ENCODE measurements at places on chromosomes 5 and 9.

DNA sequence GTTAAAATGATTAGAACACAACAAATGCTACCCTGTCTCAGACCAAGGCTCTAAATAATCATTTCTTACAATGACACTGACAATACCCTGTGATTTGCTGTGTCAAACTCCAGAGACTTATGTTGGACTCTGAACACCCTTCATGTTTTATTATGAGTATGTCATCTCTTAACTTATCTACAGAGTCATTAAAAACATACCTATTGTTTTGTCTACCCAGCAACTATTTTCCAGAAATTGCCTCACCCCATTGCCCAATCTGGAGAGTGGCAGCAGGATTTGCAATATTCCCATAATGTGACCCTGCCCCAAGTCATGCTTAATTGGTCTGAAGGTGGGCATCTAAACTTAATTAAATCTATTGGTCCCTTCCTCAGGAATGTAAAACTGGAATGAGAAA lies 23.0 kb upstream of the KIF2A start:
- DNase-seq = no peak

- DNase-seq = no peak
Measured at GRCh38 chr5:14281746-14282181, 138.6 kb downstream of the TRIO start.

GRCh38 chr5:10615693-10616092 lies 51.8 kb downstream of the ANKRD33B start:
- no peak for DNase-seq

GRCh38 chr9:6640268-6641051 lies 5.1 kb downstream of the GLDC start:
- DNase-seq = no peak

DNA sequence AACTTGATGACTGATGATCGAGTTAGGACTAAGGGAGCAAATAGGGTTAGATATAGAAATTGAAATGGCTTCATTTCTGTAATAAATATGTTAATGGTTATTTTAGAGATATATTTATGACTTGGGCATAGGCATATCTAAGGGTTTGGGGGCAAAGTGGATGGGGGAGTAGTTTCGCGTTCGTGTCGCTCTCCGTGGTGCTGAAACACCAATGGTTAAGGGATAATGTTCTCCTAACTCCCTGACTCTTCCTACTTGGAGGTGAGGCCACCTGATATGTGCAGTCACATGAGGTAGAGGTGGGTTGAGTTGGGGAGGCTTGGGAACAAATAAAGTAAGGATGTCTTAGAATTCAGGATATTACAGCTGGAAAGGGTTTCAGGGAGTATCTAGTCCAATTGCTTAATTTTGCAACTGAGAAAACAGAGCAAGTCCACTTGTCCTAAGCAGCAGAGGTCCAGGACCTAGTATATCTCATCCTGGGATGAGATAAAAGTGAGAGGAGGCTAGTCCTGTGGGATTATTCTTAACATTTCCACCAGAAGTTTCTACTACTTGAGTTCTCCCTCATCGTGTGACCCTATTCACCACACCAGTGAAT lies 44.0 kb upstream of the MAP1B start:
- DNase-seq = no peak

DNA sequence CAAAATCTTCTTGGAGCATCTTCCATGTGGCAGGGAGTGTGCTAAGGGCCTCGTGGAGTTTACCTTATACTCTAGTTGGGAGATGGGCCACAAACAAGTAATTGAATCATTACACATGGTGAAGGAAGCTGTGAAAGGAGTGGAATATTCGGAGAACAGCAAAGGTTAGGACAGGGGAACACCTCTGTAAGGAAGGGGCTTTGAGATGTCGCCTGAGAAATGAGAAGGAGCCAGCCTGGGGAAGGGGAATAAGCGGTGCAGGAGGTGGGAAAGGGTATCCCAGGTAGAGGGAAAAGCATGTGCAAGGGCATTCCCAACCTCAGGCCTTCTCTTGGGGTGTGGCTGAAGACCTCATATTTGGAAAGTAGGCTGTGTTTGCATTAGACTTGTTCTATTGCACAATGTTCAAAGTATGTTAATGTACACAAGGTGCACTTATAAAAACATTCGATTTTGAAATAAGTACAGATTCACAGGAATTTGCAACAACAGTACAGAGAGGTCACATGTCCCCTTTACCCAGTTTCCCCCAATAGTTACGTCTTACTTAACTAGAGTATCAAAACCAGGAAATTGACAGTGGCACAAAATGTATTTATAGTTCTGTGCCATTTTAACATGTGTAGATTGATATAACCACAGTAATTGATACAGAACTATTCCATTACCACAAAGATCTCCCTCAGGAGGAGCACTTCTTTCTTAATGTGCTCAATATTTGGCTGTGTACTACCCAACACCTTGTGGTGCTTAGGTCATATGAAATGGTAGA lies 2.4 kb upstream of the STOM start:
- no peak for DNase-seq

GRCh38 chr9:5644501-5644900 lies 15.6 kb downstream of the RIC1 start:
- DNase-seq = no peak

GRCh38 chr9:99592834-99593574 lies 228.7 kb upstream of the NR4A3 start:
- DNase-seq = no peak
